ENCODE measurements at places on chromosomes 11 and 22.
A peak's percentile ranks its signal among the peaks of the same experiment; 100 is the strongest.

GRCh38 chr11:9726321-9727022, 62.6 kb downstream of the SWAP70 start:
- DNase-seq = no peak

DNA sequence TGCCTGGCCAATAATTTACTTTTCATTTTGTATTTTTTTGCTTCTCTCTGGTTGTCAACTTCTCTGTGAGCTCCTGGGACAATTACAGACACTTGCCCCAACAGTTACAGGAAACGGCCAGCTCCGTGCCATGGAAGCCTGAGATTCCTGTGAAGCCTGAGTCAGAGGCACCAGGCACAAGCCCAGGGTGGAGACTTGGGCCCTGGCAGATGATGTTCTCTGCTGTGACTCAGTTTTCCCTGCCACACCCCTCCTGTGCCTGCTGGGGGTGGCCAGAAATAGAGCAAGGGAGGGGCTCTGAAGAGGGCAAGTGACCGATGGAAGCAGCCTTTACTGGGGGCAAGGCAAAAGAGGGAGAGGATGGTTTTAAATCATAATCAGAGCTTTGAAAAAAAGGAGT, 4.9 kb downstream of the ATP5MGL start:
- DNase-seq = no peak

DNA sequence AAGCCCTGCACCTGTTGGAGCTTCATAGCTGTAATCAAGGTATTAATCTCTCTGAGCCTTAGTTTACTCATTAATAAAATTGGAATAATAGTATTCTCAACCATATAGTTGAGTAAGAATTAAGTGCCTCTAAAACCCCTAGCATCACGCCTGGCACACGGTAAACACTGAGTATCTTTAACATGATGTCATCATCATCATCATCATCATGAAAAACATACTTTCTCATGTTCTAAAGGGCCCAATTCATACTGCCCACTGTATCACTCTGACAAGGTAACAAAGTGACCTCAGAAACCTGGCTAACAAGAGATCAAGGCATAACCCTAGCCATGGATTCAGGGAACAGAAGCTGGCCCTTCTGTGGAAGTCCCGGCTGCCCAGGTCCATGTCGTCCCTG, 58.4 kb downstream of the KIRREL3 start:
- no peak for DNase-seq

GRCh38 chr11:21470521-21470920, 722.4 kb upstream of the ANO5 start:
- no peak for DNase-seq

- no peak for DNase-seq
Observed at GRCh38 chr11:3014057-3014938, 22.2 kb upstream of the NAP1L4 start.

- DNase-seq = no peak
Observed at GRCh38 chr11:88353386-88353785, 15.8 kb upstream of the CTSC start.

DNA sequence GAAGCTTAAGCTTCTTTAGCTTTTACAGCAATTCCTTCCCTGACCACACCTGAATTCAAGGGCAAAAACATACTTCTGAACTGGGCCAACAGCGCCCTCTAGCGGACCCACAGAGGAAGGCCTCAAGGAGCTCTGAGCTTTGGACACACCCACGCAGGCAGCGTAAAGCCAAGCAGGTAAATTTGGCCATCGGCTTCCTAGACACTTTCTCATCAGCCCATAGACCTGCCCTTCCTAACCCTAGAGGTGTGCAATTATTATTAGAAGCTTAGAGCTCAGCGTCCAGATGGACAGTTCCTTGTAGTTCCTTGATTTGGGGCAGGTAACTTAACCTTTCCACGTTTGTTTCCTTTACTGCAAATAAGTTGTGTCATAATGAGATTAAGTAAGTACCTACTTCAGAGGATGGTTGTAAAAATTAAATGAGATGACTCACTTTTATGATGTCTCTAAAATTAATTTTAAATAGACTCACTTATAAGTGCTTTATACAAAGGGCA, 25.7 kb upstream of the HMGXB4 start:
- DNase-seq = peak; percentile 38

DNA sequence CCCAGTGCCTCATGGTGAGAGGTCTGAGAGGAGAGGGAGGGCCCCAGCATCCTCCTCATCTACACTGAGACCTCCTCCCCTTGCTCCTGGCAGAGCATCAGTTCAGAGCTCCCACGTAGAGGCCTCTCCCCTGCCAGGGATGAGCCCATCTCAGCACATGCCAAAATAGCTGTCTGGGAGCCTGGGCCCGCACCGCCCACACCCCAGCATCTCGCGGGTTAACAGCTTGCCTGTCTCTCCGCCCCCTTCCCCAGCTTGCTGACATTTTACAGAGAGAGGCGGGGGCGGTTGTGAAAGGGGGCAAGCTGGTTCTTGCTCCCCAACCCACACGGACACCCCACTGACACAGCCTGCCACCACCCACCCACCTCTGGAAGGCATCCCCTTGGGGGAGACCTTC, 6.4 kb downstream of the DGKZ start:
- no peak for DNase-seq

GRCh38 chr22:44684506-44685383, 17.3 kb upstream of the PRR5 start:
- no peak for DNase-seq

DNA sequence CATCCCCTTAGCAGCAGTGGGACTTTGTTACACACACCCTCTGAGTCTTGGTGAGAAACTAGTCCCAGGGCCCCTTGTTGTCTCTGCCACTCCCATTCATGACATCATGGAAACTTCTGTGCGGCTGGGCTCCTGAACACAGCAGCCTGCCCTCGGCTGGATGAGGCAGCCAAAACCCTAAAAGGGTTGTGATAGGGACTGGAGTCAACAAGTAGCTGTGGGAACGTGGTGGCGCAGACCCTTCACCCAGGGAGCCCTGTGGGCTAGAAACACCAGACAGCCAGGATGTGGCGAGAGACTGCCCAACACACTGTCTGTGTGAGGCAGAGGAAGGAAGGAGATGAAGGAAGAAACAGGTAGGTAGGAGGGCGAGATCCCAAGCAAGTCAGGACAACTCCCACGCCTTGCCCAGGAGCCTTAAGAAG, 3.9 kb downstream of the CD3D start:
- DNase-seq = no peak

Data from NCI-H187 treated with DMSO at 0.1 percent for 48 hours (cell line).